ENCODE measurements at places on chromosomes 1 and 21.

DNA sequence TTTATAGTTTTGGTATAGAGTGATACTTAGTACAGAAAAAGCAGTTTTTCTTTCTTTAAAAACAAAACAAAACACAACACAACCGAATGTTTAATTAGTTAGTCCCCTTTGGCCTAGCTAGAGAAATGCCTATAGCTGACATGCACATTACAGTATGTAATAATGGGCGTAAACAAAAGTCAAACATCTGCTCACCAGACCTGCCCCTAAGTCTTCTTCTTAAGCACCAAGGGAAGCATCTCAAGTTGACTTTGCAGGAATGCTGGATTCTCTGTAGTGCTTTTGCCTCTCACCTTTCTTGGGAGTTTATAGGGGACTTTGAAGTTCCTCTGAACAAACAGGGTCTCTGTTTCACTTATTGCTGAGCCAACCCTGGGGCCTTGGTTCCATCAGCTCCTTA lies 143.7 kb downstream of the TM2D1 start:
- DNase-seq, result no peak

GRCh38 chr1:211829343-211830054 lies 1.1 kb downstream of the LPGAT1 start:
- DNase-seq, result no peak

GRCh38 chr1:85202092-85202863 lies 1.5 kb upstream of the SYDE2 start:
- no peak for DNase-seq

- DNase-seq, result no peak
Measured at GRCh38 chr1:239232921-239233320, 153.4 kb upstream of the CHRM3 start.

DNA sequence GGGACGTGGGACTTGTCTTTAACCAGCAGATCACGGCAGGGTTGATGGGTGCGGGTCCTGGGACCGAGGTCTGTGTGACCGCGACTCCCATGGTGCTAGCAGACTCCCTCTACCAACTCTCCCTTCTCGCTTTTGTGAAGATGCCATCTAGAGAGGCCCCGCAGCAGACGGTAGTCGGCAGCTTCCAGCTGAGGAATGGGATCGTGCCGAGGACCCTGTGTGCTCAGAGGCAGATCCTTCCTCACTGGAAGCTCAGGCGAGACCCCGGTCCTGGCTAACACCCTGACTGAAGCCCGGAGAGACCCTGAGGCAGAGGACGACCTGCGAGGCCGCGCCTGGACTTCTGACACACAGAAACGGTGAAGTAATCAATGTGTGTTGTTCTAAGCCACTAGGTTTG lies 12.5 kb upstream of the SPATC1L start:
- DNase-seq, result no peak

DNA sequence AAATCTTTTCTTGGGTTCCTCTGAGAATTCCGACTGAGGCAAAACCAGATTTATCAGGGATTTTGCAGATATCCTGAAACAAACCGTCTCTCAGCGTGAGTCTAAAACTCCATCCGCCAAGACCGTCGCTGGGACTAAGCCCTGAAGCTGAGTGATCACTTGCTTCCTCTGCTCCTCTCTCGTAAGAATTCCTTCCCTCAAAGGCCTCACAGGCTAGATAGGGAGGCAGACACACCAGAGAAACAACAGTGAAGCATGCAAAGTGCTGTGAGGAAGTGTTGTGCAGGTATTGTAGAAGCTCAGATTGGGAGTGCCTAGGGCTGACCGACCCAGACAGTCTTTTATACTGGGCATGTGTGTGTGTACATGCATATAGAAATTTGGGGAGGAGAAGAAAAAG lies 119.1 kb downstream of the RGS7 start:
- no peak for DNase-seq

DNA sequence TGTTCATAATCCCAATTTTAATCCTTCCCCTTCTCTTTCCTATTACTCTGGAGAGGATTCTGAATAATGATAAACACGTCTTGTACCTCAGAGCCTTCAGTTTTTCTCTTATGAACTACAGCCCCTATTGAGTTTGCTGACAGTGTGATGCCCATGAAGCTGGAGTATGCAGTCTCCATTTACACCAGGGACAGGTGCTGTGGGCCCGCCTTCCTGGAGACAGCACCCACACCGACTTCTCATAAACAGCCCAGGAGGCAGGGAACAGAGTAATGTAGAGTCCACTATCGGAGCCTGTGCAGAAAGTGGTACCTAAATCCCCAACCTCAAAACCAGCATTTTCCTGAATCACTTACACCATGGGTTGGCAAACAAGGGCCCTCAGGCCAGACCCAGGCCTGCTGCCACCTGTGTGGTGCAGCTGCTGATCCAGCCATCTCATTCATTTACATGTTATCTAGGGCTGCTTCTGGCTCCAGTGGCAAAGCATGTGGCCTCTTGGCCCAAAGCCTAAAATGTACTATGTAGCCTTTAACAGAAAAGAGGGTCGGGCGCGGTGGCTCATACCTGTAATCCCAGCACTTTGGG lies 95.1 kb upstream of the KRTAP19-8 start:
- no peak for DNase-seq

DNA sequence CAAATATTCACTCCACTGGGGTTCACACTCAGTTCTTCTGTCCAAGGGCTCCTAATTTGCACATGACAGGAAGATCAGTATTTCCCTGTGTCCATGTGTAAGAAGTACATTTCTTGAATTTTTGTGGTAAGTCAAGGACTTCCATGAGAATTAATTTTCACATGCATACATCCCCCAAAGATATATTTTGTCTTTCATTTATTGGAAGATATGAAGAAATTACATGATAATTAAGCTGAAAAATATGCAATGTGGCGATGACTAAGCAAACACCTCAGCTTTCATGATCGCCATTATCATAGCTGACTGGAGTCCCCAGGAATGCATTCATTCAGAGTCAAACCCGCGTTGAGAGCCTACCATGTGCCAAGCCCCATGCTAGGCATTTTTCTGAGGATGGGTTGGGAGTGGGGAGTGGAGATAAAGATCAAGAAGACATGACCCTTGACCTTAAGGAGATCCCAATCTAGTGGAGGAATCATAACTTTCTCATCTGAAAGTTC lies 104.6 kb upstream of the F3 start:
- DNase-seq, result no peak

DNA sequence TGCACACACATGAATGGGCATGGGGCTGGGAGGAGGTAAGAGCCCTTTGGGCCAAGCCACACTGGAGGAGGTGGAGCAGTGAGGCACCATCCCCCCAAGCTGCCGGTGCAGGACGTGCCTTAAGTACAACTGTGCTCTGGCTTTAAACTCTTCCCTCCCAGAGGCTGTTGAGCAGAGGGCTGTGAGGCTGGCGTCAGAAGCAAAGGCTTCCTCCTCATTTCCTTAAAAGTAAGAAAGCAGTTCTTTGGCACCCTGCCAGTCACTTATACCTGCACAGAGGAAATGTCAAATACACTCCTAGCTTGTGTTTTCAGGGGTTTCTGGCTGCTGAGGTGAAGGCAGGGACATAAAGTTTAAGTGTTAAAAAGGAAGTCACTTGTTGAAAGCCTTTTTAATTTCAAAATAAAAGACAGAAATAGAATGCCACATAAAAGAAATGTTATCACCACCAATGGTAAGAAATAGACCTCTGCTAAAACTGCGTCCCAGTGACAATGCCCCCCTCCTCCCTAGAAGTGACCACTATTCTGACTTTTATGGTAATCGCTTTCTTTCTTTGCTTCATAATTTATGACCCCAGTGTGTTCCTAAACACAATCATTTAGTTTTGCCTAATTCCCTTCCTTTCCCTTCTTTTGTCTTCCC lies 33.0 kb downstream of the LAMC2 start:
- no peak for DNase-seq

- DNase-seq, result no peak
Measured at GRCh38 chr1:17260738-17261137, 11.8 kb downstream of the PADI3 start.

- no peak for DNase-seq
Measured at GRCh38 chr1:119298687-119299303, 69.8 kb upstream of the HAO2 start.

DNA sequence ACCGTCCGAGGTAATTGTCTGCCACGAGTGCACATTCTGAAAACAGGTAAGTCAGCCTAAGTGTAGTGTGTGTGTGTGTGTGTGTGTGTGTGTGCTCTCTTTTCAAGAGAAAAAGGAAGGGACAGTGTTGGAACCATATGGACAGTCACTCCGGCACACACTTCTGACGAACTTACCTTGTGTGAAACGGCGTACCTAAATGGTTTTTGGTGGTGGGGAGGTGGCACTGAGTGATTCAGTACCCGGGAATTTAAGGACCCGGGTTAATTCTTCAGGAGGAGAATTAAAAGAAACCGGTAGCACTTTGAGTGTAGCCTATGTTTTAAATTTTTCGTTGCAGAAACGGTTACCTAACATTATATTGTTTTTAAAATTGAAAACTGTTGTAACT lies 286 bp downstream of the ODR4 start:
- no peak for DNase-seq

DNA sequence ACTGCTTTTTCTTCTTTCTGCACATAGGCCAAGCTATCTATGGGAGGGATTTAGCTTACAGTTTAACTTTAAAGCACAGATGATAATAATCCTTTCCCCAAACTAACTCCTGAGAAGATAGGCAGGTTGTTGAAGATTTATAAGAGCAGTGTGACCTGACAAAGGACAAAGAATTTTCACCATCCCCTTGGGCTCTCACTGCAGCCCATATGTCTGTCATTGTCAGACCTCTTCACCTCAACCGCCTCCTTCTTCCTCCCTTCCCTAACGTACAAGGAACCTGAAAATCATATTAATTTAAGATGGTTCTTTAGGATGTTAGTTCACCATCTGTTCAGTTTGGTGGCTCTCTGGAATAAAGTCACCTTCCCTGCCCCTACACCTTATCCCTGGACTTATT lies 5.0 kb downstream of the RNU1-2 start:
- DNase-seq, result no peak

DNA sequence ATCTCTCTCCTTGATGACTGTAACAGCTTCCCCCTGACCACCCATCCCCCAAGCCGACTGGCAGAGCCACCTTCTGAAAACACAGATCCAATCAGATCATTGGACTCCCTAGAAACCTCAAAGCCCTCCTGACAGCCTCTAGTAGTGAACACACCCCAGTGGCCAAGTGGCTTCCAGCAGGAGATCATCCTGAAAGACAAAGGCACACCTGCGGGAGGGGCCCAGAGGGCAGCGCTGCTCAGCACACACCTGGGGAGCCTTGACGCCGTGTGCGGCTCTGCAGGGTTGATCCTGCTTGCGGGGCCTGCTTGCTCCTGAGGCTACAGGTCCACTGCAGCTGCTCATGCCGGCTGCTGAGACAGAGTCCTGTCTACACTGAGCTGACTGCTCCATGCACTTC lies 41.5 kb downstream of the SLC66A1 start:
- no peak for DNase-seq

DNA sequence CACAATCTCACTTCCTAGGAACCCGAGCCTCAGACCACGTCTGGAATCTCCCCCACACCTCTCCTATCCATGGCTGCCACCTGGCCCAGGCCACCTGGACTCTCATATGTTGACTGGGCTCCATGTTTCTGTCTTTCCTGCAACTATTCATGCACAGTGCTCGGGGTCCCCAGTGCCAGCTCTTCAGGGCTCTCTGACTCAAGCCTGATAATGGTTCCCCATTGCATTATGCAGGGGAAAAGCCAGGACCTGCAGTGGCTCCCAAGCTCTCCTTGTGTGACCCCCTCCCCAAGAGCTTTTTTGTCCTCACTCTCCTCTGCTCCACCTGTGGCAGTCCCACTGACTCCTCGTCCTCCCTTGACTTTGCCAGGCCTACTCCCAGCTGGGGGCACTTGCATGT lies 417.6 kb downstream of the NPHP4 start:
- DNase-seq, result no peak

DNA sequence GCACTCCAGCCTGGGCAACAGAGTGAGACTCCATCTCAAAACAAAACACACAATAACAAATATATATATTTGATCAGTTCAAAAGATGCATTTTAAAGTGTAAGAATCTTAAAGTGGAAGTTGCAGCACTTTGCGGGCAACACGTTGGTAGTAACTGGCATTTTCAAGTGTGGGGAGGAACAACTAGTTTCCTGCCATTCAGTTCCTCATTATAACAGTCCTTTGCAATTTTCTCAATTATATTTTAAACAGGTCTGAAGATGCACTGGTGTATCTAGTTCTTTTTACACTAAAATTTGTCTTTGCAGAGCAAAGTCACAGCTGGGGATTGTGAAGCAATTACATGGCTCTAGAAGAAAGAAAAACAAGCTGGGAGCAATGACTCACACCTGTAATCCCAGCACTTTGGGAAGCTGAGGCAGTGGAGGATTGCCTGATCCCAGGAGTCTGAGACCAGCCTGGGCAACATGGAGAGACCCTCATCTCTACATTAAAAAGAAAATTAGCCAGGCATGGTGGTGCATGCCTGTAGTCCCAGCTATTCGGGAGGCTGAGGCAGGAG lies 25.3 kb downstream of the RRAGC start:
- DNase-seq, result no peak

DNA sequence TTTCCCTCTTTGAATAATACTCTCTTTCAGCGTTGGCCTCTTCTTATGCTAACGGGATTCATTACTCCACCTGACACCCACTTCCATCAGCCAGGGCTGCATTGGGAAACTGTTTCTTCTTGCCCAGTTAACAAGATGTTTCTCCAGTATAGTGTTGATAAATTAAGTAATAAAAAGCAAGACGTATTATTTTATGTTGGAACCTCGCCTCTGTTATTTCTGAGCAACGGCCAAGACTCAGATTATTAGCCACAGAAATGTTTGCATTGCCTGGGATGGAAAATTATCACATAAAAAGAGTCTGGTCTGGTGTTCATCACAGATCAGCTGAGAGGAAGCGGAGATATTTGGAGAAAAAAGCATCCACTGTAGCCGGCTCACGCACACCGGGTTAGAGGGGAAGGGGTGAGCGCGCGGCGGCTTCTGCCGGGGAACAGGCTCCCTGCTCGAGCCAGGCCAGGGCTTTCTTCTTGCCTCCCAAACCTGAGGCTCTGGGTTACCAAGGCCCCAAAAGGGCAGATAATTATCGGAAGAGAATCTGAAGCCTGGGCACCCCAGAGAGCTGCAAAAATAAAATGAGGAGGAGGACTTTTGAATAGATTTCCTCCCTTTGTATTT lies 189.5 kb downstream of the PRDM16 start:
- no peak for DNase-seq

DNA sequence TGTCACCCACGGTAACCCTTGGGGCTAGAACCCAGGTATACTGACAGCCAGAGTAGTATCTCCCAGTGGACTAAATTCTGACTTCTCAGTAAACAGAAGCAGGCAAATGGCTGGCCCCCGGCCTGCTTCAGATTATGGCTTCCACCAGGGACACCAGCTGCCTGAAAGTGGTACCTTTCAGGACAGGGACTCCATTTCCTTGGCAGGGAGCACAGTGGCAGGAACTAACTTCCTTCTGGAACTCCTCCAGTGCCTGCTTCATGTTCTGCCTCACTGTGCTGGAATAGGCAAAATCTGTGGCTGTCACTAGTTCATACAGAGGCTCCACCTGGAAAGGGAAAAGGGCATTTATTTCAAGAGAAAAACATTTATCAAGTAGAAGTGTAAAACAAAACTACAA lies 32.7 kb downstream of the C8B start:
- no peak for DNase-seq
